ENCODE measurements at places on chromosomes 12 and 14.

DNA sequence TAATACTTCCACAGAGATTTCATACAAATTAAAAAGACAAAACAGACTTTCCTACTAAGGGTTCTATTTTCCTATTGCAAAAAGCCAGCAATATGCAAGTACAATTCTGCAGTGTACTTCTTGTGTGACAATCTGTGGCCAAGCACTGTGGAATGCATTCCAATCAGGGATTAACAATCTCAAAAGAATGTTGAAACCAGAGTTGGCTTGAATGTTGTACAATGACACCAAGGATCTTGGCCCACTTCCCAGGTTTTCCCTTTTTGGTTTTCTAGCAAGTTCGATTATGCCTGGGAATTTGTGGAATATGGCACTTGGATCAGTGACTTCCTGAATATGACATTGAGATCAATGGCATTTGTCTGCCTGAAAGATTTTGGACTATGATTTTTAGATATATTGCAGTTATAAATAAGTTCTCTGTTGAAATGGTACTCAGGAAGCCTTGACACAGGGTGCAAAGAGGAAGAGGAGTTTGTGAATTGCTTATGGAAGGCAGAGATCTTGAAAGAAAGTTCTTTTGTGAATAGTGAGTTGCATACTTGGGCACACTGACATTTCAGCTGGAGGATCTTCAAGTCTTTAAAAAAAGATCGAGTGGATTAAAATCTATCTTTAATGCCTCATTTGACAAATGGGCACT lies 81.4 kb upstream of the FERMT2 start:
- DNase-seq, result no peak

DNA sequence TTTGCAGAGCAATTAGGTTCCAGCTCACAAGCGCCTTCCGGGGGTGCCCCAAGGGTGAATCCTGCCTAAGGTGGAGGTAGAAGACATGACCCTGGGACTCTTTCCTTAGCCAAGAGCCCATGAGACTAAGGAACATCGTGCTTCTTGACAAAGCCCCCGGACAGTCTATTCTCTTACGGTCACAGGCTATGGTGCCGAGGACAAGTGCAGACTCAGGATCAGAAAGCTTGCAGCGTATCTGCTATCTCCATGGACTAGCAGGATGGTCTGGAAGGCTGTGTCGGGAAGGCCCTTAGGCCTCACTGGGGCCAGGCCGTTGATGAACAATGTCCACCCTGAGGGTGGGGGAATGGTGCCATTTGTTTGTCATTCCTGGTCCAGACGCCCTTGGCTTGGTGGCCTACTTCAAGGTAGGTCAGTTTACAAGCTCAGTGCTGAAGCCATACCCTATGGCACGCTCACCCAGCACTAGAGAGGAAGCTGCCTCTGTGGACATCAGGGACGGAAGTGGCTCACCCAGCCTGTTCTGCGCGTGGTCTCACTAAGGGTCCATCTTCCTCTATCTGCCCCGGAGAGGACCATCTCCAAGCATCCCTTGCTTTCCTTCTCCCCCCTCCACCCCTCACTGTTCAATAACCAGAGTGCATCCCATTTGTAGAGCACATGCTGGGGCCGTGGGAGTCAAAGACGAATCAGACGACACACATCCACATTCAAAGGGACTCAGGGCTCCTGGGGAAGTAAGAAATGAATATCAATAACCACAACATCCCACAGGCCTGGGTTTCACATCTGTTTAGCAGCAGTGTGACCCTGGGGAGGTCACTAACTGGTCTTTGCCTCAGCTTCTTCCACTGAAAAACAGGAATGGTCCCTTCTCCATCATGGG lies 45.0 kb upstream of the IQSEC3 start:
- DNase-seq, result no peak

DNA sequence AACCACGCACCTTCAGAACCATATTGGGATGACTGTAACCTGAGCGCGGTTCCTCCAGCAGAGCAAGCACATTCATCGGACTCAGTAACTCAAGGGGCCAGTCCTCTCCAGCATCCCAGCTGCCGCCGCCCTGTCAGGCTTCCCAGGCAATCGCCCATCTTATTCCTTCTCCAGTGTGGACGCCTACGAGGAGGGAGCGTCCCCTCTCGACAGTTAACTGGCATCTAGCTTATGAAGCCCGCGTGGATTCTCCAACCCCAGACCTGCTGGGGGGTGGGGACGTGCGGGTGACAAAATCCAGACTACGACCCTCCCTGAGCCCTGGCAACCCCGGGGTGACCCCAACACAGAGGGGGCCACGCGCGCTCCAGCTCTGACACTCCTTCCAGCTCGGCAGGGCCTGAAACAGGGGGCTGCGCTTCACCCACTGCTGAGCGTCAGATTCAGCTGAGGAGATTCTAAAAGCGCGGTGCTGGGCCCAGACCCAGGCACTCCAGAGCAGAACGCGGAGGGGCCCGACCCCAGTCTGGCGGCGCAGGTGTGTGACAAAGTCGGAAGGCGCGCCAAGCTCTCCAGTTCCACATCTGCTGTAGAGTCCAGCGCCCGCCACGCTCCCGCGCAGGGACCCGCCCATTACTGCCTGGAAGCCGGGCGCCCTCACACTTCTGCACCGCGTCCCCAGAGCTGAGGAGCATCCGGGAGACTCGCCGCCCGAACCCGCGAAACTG lies 43.9 kb upstream of the ESR2 start:
- DNase-seq, result peak; percentile 37

GRCh38 chr14:25628978-25629377 lies 579.0 kb upstream of the STXBP6 start:
- DNase-seq, result no peak

DNA sequence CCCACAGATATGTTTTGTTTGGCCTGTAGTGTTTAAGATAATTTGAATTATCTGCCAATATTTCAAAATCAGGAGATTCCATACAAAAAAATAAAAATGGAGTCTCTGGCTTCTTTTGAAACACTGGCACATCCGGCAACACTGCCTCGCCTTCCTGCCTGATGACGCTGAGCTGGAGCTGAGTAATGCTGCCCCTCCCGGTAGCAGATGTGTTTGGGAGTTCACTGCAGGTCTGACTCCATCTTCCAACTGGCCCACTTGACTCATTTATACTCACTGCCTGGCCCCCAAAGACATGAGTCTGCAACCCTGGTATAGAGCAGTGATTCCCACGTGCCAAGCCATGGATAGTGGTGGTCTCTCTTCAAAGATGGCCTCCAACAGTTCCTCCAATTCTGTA lies 7.4 kb downstream of the CIT start:
- no peak for DNase-seq

DNA sequence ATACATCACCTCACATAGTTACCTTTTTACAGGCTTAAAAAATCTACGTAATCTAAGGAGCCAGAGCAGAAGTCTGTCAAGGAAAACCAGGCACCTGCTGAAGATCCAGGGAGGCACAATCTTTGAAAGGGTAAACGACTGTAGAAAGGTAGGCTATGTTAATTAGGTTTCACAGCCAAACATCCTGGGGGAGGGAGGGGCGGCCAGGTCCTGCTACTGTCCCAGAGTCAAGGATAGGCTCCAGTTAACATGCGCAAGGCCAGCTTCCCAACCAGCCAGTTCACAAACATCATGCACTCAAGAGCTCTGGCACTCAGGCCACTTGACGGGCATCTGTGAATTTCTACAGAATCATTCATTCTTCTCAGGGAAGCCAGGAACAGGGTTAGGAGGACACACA lies 22.9 kb downstream of the NIN start:
- no peak for DNase-seq

DNA sequence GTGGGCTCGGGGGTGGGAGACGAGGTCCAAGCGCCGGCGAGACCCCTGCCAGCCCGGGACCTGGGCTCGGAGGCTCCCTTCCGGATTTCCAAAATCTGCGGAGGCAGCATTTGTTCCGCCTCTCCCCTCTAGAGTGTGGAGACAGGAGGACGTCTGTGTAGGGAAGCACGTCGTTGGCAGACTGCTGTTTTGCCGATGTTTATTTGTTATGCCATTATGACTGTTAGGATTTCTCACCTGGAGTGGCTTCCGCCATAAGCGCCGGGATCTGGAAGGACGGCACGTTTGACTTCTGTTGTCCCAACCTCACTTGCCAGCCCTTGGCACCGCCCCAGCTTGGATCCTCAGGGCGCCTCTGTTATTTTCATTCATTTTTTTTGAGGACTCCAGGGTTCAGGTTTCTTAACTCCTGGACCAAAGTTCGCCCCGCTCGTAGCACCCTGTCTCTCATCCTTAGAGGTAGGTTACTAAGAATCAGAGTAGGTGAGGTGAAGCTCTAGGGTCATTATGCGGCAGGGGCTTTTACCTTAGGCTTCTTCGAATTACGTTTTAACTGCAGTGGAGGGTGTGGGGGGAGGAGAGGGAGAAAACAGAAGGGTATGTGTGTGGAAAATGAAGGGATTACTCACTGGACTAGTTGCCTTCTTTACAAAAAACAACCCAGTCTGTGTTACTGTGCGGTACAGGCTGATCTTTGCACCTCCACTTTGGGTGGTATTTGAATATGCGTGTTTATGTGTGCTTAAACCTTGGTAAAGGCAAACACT lies 547 bp upstream of the PYGL start:
- DNase-seq, result no peak
